ENCODE measurements at places on chromosomes 12 and 14.

GRCh38 chr12:6632026-6632983, 3.5 kb downstream of the LPAR5 start:
- DNase-seq: no peak

GRCh38 chr12:83538361-83538965, 851.8 kb downstream of the TMTC2 start:
- DNase-seq: no peak

- no peak for DNase-seq
Measured at GRCh38 chr14:94364964-94365363, 23.4 kb downstream of the SERPINA1 start.

- DNase-seq: no peak
Measured at GRCh38 chr12:126704609-126705008, 1562.4 kb upstream of the TMEM132C start.

- no peak for DNase-seq
Measured at GRCh38 chr14:96949594-96949993, 152.4 kb downstream of the VRK1 start.

DNA sequence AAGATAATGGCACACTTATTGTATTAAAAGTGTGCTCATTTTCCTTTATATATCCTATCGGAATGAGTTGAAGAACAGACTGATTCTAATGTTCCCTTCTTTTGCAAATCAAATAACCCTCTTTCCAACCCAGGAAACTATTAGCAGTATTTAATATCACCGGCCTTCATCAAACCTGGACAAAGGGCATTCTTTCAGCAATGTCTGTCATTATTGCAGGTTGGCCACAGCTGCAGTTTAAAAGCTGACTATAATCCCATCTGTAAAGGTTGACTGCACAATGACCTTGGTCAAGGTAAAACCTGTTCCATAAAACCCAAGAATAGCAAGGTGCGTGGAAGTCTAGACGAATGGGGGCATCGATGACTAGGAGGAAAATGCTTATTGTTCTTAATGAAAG, 472.3 kb upstream of the SOX5 start:
- no peak for DNase-seq

- peak; percentile 63 for DNase-seq
Measured at GRCh38 chr12:26791301-26791791, 41.6 kb downstream of the ITPR2 start.

DNA sequence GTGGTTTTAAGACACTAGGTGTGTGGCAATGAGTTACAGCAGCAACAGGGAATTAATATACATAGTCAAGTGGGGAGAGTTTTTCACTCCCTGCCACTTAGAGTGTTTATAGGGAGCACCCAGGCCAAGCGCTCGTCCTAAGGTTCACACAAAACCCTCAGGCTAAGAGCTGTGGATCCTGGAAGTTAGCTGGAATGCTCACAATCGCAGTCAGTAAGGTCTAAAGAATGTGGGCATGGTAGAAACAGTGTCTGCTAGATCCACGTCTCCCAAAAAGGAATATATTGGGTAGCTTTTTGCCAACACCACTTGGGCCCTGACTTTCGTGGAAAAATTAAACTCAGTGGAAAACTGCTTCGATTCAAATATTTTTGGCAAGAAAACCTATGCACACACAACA, 36.6 kb downstream of the STAB2 start:
- DNase-seq: no peak

DNA sequence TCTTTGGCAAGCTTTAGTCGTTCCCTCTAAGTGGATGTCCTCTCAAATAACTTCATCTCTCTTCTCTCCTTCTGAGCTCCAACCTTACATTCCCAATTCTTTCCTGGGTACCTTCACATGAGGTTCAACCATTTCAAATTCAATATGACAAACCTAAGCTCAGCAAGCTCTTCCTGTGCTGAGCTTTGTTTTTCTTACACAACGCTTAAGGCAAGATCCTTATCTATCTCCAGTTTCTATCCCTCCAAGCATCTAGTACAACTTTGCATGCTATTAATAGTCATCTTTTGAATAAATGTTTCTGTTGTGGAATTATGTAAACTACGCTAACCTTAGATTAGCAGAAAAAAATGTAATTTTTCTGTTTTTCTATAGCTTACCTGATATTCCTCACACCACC, 63.7 kb upstream of the IFNG-AS1 start:
- no peak for DNase-seq

DNA sequence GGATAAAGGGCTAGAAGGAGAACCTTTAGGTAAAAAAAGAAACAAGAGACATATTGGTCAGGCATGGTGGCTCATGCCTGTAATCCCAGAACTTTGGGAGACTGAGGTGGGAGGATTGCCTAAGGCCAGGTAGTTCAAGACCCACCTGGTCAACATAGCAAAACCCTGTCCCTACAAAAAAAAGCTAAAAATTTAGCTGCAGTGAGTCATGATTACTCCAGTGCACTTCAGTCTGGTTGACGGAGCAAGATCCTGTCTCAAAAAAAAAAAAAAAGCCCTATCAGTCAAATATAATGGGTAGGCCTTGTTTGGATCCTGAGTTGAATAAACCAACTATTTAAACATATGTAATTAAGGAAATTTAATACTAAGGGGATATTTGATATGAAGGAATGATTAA, 54.2 kb downstream of the PPP1R36 start:
- no peak for DNase-seq

DNA sequence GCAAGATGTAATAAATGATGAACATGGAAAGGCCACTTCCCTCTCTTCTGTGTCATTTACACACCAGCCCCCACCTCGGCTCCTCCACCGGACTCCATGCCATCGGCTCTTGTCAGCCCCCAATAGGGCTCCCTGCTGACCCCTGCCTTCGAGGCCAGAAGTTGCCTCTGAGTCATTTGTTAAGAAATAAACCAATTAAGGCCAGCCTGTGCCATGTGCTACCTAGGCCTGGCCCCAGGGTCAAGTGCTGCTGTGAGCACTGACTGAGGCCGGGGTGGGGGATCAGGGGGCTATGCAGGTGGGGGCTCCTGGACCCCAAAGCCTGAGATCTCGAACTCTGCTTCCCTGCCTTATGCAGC, 53.2 kb downstream of the TESC start:
- no peak for DNase-seq

DNA sequence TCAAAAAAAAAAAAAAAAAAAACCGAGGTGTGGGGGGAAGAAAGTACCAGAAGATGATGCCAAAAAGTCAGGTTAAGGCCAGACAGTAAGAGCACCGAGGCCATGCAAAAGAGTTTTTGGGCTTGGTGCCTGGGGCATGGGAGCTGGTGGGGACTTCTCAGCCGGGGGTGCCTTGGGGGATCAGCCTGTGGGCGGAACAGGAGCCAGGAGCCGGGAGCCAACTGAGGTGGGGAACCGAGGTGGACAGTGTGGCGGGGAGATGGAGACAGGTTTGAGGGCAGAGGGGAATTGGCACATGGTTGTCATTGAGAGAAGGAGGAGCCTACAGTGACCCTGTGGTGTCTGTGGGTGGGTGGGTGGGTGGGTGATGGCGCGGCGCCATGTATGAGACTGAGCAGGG, 33.2 kb downstream of the TSPAN11 start:
- DNase-seq: no peak

- DNase-seq: no peak
Measured at GRCh38 chr12:132925597-132926414, 30.3 kb downstream of the ZNF605 start.

DNA sequence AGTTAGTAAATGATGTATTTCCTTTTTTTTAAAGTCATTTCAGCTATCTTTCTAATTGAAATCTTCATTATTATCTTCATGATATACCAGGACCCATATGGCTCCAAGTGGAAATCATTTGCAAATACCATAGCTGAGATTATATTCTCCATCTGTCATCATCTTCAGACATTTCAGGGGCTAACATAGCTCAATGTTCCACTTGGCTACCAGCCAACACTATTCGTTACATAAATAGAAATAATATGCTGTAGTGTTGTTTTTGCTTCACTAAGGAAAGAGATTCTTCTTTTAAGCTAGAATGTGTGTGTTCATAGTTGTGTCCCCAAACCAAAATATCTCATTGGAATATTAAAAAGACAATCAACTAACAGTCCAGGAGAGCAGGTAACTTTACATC, 225.1 kb downstream of the DIO2 start:
- DNase-seq: no peak

GRCh38 chr12:49161092-49161795, 27.6 kb downstream of the TUBA1A start:
- no peak for DNase-seq

- DNase-seq: no peak
Measured at GRCh38 chr14:102873131-102873530, 49.3 kb upstream of the AMN start.

- DNase-seq: no peak
Measured at GRCh38 chr12:4540638-4541037, 1.9 kb downstream of the RAD51AP1 start.

GRCh38 chr12:71303199-71303598, 136.4 kb upstream of the LGR5 start:
- peak; percentile 4 for DNase-seq

- DNase-seq: no peak
Measured at GRCh38 chr12:452667-453210, 7.0 kb upstream of the B4GALNT3 start.

- no peak for DNase-seq
Measured at GRCh38 chr12:112714166-112714710, 77.3 kb upstream of the RPH3A start.

GRCh38 chr14:81402123-81402495, 2.0 kb upstream of the STON2 start:
- DNase-seq: no peak

DNA sequence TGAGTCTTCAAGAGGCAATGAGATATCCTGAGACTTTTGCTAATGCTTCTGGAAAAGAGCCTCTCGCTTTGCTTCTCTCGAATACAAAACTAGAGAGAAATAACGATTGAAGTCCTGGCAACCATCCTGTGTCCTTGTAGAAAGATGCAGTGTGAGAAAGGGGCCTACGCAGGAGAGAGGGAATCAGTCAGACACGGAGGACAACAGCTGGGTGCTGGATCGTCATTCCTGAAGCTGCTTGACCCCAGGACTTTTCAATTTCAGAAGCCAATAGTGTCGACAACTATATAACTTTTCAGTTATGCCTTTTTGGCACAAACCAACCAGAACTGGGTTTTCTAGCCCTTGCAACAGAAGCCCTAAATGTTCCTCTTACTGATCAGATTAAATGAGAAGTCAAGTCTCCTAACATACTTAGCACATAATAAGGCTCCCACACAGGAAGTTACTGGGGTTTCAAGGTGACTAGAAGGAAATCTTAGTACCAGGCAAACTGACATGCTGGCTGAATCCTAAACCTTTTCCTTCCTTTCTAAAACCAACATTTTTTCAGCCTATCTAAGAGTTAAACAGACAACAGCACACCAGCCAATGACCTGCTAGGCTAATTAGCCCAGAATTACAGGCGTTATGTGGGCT, 755.6 kb downstream of the MED13L start:
- DNase-seq: no peak

GRCh38 chr12:13252616-13253015, 56.1 kb downstream of the EMP1 start:
- DNase-seq: peak; percentile 11

DNA sequence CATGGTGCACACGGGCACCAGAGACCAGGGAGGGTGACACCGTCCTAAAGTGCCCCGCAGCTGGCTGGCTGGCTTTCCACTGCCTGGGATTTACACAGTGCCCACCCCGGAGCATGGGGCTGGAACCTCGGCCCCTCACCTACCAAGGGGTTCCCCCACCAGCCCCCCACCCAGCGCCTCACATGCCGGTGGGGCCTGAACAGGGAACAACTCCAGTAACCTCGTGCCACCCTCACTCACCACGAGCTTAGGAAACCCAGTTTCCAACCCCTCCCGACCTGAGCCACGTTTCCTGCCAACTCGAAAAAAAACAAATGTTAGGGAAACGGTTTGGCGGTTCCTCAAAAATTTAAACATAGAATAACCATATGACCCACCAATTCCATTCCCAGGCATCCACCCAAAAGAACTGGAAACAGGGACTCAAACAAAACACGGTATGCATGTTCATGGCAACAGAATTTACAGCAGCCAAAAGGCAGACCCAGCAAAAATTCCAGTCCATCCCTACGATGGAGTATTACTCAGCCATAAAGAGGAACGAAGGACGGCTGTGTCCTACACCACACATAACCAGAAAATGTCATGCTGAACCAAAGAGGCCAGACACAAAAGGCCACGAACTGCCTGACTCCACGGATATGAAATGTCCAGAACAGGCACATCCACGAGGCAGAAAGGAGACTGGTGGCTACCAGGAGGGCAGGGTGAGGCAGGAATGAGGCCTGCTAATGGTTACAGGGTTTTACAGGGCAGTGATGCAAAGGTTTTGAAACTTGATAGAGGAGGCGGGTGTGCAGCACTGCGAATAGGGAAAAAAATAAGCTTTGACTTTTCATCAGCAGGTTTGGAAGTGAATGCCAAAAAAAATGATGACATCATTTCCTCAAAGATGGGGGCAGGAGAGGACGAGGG, 68.9 kb downstream of the NCOR2 start:
- DNase-seq: peak; percentile 76

DNA sequence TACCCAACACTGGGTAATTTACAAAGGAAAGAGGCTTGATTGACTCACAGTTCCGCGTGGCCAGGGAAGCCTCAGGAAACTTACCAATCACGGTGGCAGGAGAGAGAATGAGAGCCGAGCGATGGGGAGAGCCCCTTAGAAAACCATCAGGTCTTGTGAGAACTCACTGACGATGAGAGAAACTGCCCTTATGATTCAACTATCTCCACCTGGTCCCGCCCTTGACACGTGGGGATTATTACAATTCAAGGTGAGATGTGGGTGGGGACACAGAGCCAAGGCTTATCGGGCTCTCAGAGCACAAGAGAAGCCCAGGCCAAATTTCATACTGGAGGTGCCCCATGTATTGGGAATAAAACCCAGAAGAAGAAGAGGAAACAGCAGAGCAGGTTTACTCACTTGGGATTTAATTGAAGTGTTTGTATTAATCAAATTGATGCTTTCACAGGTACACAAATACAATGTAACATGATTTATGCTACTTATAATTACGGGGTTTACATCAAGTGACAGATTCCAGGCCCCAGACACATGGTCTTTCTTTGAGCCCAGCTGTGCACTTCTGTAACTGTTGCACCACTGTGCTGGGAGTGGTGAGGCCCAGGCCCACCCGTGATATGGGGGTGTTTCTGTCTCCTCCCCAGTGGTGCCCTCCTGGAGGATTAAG, 8.2 kb upstream of the CCDC85C start:
- DNase-seq: no peak

- DNase-seq: peak; percentile 87
Measured at GRCh38 chr12:48183091-48183875, at the start of gene CCDC184. Gene CCDC184 (plus strand): TSS chr12:48183644. CDS start chr12:48184123, 479 bp downstream.

- DNase-seq: no peak
Measured at GRCh38 chr14:103925316-103925715, 2.9 kb upstream of the TDRD9 start.

- DNase-seq: peak; percentile 7
Measured at GRCh38 chr12:120705618-120706017, 4.6 kb upstream of the UNC119B start.

- DNase-seq: peak; percentile 20
Measured at GRCh38 chr14:55332654-55333570, 61.7 kb downstream of the FBXO34 start.

GRCh38 chr14:29853272-29853671, 74.4 kb downstream of the PRKD1 start:
- DNase-seq: peak; percentile 16
